Right renal cortex interstitium (tissue), 3 donors: ENCODE measurements at places on chromosomes 11 and 22. TPM values are rescaled to one million over a fixed set of nuclear protein-coding genes. Genes with fewer than 3 reads are reported as not detected.

DNA sequence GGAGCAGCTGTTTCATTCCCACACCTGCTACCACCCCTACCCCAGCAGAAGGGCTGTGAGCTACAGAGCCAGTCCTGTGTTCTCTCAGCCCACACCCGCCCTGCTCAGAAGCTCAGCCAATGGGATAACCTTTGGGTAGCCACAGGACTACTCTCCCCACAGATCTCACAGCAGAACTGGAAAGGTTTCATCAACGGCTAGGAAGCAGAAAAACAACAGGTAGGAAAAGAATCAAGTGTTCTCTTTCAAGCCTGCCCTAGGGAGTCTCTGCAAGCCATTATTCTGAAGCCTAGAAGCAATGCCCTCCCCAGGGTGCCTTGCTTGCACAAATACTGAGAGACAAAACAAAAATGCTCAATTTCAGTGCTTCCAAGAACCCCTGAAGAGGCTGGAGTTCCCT lies 77.2 kb downstream of the TMPRSS5 start:
- no peak for DNase-seq

The LGALS12 gene
- polyA plus RNA-seq, result 0.41 TPM

GRCh38 chr22:22371031-22371541 lies 126.5 kb downstream of the VPREB1 start:
- DNase-seq, result no peak

DNA sequence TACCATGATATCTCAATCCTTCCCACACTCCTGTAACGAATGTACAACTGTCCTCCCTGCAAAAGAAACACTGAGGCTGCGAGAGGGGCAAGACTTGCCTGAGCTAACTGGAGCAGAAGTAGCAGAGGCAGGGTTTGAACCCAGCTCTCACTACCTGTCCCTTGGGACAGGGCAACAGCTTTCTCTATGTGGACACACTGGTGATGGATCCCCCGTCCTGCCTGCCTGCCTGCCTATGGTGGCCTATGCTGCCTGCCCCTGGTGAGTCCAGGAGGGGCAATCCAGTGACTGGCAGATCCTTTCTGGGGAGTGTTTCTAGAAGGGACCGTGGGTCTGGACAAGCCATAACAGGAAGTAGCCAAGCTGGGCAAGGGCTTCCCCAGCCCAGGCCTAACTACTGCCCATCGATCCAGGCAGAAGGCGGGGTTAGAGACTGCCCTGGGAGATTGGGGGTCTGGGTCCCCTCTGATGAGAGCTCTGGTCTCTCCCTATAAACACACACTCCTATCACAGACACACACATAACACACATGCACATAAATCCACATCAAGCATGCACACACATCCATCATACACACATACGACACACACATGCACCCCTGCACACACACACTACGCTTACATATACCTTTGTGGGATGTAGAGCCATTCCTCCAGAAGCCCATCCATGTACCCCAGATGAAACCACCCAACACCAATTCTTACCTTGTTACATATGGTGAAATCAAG lies 1.1 kb upstream of the EMID1 start:
- no peak for DNase-seq

DNA sequence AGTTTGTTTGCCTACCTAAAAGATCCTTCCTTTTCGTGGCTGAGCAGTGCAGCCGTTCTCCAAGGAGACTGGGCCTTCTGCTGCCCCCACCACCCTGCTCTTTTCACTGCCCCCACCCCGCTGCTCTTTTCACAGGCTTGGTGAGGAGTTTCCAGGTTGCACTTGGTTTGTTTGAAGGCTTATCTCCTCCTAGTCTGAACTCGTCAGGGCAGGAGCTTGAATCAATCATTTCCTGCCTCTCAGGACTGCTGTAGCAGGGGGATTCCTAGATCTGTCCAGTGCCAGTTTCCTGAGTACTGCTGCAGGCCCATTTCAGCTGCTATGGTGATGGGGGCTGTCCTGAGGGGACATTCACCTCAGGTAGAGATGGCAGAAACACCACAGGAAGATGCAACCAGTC lies 10.0 kb downstream of the MED15 start:
- no peak for DNase-seq

DNA sequence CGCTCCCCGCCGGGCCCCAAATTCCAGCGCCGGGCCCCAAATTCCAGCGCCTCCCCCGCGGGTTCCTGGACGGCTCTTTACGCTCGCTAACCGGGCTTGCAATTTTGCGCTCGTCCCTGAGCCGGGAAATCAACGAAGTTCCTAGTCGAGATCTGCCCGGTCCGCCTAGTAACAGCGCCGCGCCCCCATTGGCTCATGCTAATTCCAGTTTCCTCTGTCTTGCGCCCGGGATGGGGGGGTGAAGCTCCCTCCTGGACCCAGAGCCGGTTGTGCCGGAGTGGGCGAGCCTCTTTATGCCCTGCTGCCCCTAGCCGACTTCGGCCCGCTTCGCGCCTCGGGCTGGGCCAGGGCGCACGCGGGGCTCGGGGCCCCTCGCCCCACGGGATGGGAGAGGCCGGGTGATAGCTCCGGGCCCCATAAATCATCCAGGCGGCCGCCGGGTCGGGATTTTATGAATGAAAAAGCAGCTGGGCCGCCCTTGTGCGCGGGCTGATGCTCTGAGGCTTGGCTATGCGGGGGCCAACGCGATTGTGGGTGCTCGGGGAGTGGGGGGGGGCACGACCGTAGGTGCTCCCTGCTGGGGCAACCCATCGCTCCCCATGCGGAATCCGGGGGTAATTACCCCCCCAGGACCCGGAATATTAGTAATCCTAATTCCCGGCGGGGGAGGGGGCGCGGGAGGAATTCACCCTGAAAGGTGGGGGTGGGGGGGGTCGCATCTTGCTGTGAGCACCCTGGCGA lies 1.8 kb upstream of the CCND1 start:
- DNase-seq, result peak; percentile 95

DNA sequence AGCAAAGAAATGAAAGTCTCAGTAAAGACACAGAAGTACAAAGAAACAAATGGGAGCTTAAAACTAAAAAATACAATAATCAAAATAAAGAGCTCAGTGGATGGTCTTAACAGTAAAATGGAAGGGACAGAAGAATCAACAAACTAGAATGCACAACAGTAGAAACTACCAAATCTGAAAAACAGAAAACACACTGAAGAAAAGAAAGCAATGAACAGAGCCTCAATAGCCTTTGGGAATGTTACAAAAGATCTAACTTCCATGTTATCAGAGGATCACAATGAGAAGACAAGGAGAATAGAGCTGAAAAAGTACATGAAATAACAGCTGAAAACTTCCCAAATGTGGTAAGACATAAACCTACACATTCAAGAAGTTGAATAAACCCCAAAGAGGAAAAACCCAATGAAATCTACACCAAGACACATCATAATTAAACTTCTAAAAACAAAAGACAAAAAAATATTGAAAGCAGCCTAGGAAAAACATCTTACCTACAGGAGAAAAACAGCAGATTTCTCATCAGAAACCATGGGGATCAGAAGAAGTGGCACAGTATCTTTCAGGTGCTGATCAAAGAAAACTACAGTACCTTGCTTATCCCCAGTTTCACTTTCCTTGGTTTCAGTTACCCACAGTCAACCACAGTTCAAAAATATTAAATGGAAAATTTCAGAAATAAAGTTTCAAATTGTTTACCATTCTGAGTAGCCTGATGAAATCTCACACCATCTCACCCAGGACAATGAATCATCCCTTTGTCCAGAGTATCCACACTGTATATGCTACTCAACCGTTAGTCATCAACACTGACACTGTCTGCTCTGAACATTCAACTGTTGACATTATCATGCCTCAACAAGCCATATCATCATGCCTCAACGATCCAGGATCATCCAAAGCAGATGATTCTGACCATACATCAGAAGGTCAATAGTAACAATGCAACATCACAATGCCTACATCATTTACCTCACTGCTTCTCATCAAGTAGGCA lies 22.2 kb downstream of the RRAS2 start:
- no peak for DNase-seq

DNA sequence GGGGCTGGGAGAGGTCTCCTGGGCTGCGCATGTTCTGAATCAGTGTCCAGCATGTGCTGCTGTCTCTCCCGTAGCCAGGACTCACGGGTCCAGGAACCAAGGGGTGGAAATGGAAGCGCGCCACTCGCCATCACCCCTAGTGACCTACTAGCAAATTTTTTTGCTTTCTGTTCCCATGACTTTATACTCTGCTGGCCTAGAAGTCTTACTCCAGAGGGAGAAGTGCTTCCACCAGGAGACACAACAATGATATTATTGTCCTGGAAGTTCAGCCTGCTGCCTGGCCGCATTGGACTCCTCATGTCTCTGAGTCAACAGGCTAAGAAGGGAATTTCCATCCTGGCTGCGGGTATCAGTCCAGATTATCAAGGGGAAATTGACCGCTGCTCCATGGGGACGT lies 729.7 kb downstream of the BRD1 start:
- DNase-seq, result no peak

GRCh38 chr11:12066056-12066798 lies 44.2 kb upstream of the MICAL2 start:
- DNase-seq, result no peak

DNA sequence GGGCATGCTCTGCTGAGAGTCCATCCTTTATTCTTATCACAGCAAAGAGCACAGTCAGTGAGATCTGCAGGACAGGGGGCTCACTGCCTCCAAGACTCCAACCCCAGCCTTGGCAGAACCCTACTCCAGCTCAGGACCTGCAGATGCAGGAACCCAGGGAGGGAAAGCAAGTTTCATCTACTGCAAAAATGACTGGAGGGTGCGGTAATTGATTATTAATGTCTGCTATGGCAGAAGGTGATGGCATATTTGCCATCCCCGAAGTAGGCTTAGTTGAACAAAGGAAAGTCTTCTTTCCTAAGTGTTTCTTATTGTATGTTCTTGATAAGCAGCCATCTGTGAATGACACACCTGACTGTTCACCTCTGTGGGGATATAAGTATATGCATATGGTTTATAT lies 9.2 kb downstream of the SCUBE1 start:
- DNase-seq, result no peak

- DNase-seq, result no peak
Measured at GRCh38 chr11:62600367-62601121, 1.1 kb downstream of the MTA2 start.

DNA sequence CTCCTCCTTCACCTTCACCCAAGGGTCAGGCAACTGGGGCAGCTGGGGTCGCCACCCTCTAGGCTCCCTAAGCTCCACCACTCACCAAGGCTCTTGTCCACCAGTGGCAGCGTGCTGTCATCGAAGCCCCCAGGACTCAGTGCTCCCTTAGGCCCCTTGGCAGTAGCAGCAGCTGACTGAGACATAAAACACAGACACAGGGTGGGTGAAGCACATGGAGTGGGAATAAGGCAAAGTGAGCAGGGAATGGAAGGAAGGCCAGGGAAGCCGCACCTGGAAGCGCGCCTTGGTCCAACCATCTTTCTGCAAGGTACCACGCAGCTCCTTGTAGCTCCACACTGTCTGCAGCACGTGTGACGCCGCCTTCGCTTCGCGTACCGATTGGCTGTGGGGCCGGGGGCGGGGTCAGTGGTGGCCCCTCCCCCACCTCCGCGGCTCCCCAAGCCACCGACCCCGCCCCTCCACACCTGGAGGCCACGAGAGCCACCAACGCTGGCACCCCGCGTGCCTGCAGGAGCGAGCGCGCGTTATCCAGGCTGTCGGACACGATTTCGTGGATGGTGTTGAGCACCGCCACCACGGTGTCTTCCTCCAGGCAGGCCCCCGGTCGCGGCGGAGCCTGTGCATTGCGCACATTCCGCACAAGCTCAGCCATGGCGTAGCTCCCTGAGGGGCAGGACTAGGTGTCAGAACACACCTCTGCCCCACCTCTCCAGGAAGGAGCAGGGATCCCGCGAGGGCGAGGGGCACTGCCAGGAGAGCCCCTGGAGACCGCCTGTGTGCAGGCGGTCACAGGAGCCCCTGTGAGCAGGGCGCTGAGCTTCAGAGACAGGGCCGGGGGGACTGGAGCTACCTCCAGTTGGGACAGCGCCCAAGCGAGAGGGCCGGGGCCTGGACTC lies 31.3 kb upstream of the TXNRD2 start:
- DNase-seq, result no peak

DNA sequence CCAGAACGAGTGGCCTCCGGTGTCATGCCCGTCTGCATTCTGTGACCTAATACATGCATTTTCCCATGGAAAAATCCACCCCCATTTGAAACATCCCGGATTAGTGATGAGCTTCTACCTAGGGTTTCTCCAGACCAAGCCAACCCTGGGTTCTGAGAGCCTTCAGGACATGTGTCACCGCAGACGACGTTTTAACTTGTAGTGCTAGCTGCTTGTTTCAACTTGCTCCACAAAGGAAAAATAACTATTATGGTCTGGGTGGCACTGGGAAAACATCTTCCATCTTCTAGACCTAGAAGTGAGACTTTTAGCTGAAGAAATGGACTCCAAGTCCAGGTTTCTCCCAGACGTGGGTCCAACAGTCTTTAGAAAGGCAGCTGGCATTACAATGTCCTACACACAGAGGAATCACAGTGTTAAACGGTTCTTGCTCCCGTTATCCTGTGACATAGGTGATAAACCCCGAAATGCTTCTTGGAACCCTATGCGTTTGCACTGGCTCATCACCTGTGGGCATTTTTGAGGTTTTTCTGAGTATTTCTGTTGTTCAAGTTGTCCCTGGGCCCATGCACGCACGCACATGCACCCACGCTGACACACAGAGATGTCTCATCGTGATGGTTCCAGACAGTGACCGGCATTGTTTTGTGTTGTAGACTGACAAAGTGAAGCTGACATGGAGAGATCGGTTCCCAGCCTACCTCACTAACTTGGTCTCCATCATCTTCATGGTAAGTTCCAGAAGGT lies 46.6 kb upstream of the FADD start:
- no peak for DNase-seq

GRCh38 chr11:60111793-60112192 lies 23.3 kb downstream of the MS4A2 start:
- DNase-seq, result no peak

GRCh38 chr11:47499614-47500013 lies 50.7 kb upstream of the RAPSN start:
- DNase-seq, result no peak

DNA sequence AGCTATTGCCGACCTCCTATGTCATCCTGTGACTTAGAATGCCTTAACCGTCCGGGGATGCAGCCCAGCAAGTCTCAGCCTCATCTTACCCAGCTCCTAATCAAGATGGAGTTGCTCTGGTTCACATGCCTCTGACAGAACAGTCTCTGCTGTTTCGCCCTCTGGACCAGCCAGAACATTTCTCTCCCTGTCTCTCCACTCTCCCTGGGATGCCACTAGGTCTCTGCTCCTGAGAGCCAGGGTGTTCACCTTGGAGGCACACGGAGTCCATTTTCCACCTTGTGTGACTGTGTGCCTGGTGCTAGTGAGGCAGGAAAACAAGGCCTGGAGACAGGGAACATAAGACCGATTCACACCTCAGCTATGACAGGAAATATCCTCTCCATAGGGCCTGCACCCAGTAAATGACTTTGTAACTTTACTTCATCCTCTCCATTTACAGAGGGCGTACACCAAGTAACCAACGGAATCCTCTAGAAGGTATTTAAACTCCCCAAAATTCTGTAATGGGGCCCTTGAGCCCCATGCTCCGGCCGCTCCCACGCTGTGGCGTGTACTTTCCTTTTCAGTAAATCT lies 16.8 kb upstream of the B4GALNT4 start:
- no peak for DNase-seq

The P2RY6 gene
- 1.1 TPM for polyA plus RNA-seq

The RTN3 gene
- polyA plus RNA-seq, result 178 TPM

The SLC7A4 gene
- 1.5 TPM for polyA plus RNA-seq

GRCh38 chr11:60946601-60947264 lies 5.2 kb downstream of the SLC15A3 start:
- DNase-seq, result no peak

The CHEK1 gene
- polyA plus RNA-seq, result 36.2 TPM
